ENCODE measurements at places on chromosomes 1 and 21. TPM values are rescaled to one million over a fixed set of nuclear protein-coding genes. Genes with fewer than 3 reads are reported as not detected.

Gene MCOLN3
- total RNA-seq, result 0.47 TPM

Gene RGS1
- not detected for total RNA-seq

Gene ABCA4
- 0.87 TPM for total RNA-seq

Gene FAM72C
- total RNA-seq, result 14.8 TPM

Gene RAB42
- total RNA-seq, result 2.2 TPM

Gene UBL4B
- not detected for total RNA-seq

Gene RAB29
- 6.0 TPM for total RNA-seq

Gene RGS13
- total RNA-seq, result not detected

Gene NBPF6
- total RNA-seq, result not detected

Gene CBR3
- total RNA-seq, result not detected

Gene RCSD1
- total RNA-seq, result 0.06 TPM

Gene NFIA
- 1.7 TPM for total RNA-seq

Gene SELP
- not detected for total RNA-seq

DNA sequence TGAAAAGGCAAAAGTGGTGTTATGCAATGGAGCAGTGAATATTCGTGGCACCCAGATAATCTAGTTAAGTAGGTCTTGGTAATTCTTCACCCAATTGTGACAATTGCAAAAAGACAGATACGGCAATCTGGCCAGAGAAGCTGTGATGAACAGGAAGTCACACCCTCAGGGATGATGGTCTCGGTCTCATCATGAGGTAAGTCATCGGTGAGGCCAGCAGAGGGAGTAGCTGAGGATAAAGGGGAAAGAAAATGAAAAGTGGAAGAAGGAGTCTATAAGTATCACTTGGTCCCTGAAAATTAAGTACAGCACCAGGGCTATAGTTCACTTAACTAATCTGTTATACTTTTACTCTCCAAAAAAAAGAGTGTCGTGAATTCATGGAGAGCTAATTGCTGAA lies 258.8 kb upstream of the NCAM2 start:
- DNase-seq, result peak; percentile 7

GRCh38 chr1:60906526-60906925 lies 175.8 kb upstream of the NFIA start:
- DNase-seq, result no peak

GRCh38 chr1:17825273-17826164 lies 70.4 kb downstream of the ACTL8 start:
- DNase-seq, result no peak

- DNase-seq, result no peak
These were observed 15.6 kb downstream of the PODN start for GRCh38 chr1:53077599-53077965.

DNA sequence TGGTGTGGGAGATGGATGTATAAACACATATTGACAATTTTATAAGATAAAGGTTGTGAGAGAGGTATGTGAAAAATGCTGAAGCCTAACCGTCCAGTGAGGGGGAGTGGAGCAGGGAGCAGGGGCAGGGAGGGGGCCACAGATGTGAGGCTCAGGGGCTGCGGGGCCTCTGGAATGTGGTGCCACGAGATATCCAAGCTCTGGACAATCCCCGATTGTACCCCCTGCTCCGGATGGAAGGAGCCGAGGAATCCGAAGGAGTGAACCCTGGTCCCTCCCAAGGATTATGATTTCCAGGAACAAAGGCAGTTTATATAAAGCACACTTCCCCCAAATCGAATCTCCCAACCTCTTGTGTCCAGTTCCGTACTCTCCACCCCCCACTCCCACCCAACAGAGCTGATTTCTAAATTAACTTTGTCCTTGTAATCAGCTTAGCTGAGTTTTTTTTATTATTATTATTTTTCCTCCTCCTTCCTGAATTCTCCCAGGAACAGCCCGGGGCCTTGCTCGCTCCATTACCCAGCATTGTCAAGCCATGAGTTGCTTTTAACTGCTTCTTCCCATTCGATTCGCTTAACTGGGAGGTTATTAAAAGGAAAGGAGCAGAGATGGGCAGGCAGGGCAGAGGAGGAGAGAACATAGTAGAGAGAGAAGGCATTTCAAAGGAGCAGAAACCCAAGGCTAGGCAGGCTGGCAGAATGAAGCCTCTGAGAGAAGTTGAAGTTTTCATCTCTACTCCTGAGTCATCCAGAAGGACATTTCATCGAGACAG lies 9.4 kb downstream of the KIRREL1 start:
- peak; percentile 90 for DNase-seq

- DNase-seq, result no peak
These were observed 12.3 kb downstream of the KCNA2 start for GRCh38 chr1:110593902-110594301.

DNA sequence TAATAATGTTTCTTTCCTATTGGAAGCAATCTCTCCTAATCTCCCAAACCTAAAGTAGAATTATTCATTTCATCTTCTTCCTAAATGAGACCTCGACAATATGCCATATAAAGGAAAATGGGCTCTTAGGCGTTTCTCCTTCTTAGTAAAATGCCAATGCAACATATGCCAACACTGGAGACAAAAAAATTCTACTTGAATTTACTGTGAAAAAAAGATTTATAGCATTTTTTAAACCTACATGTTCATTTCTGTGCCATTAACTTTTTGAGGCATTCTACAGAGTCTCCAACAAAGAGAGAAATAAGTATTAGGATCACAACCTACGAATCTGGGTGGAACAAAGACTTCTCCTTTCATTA lies 1.3 kb downstream of the WDR47 start:
- DNase-seq, result no peak

DNA sequence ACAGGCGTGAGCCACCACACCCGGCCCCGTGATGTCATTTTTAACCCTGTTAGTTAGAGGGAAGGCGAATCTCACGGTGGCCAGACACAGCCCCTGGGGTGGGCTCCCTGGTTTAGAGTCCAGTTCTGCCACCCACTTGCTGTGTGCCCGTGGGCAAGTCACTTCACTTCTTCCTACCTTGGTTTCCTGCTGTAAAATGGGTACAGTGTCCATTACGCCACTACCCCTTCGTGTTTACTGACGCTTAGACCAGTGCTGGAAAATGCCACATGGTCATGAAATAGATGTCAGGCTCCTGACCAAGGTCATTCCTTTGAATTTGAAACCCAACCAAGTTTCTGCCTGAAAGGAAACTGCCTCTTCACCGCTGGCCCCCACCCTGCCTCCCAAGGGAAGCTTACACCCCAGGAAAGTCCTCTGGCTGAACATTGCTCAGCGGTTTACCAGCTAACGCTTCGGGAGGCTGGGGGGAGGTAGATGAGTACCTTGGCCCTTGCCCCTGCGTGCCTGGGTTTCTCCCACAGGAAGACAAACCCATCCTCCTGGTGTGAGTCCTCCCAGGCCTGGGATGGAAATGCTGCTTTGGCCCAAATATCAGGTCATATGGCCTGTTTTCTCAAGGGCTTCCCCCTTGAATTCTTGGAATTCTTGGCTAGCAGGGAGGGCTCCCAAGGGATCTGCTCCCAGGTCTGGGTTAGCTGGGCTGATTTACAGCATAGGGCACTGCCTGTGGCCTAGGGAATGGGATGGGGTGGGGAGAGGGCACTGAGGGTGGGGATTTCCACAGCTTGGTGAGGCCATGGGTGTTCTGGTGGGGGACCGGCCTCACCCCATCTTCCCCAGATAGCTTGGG lies 7.6 kb upstream of the AADACL4 start:
- DNase-seq, result peak; percentile 50

DNA sequence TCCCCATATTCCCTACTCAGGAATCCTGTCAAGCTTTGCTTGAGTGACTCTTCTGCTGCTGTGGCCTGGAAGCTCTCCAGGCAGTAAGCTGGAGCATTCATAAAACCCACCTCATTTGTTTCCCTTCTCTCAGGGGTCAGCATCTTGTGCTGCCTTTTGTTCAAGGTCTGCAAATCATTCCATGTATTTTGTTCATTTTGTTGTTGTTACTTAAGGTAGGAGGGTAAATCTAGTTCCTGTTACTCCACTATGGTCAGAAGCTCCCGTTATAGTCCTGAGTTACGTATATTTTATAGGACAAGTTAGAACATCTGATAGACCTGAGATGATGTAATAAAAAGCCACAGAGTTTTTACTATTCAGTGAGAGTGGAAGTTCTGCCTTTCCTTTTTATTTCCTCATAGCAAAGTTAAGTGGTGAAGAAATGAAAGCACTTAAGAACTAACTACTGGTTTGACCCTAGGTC lies 9.9 kb downstream of the SYNJ1 start:
- DNase-seq, result peak; percentile 58

GRCh38 chr1:54956726-54957125 lies 23.7 kb upstream of the TMEM61 start:
- no peak for DNase-seq

DNA sequence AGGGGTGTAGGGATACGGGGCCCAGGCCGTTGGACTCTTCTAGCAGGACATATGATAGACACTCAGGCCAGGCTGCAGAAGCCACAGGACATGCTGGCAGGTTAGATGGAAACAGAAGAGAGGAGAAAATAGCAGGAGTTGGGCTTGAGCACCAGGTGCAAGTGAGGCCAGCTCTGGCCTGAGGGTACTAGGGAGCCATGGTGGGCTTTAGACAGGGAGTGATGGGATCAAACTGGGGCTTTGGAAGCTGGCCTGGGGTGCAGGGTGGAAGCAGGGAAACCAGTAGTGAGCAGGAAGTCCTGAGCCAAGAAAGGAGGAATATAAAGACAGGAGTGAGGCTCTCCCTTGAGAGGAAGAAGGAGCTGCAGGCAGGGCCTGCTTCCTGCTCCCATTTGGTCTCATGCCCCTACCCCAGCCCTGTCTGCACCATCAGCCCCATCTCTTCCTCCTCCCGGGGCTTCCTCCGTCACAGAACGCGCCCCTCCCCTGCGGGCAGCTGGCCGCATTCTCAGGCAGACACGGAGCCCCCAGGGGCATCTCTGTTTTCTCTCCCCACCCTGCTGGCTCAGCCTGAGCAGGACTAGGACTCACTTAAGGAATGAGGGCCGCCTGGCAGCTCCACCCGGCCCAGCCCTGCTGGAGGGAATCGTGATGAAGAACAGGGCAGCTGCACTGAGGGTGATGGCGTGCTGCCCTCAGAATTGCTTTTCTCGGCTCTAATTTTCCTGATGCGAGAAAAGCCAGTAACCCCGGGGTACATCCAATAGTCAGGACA lies 165.5 kb upstream of the TMEM51 start:
- no peak for DNase-seq

DNA sequence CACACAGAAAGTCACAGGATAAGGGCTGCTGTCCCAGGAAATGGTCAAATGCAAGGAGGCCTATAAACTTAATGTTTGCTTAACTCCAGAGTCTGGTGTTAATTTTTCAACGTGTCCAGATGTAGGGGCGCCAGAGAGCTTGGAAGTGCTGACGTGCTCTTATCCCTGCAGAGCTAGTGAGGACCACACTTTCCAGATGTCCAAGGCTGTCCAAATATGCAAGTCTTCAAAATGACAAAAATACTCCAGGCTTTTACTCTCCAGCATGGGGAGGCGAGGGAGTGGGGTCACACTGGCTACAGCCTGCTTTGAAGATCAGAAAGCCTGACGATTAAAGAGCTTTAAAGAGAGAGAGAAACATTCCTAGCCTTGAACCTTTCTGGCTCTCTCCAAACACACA lies 57.6 kb downstream of the ABCA4 start:
- DNase-seq, result peak; percentile 52

- no peak for DNase-seq
These were observed 550.3 kb downstream of the NUF2 start for GRCh38 chr1:163872067-163872466.

DNA sequence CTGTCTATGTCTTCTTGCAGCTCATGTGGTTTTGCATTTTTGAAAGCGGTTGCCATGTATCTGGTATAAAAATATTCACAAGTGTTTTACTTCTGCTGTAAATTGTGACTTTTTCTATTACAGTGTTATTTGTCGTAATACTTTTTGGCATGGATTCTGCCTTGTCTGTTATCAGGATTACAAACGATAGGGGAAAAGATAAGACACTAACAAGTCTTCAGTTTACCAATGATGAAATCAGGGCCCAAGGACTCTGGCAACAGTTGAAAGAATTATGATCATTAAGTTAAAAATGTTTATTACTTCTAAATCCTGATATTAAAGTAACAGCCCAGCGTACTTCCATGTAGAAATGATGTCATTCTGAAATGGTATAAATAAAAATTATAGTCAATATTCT lies 298.8 kb downstream of the KIF26B start:
- no peak for DNase-seq

DNA sequence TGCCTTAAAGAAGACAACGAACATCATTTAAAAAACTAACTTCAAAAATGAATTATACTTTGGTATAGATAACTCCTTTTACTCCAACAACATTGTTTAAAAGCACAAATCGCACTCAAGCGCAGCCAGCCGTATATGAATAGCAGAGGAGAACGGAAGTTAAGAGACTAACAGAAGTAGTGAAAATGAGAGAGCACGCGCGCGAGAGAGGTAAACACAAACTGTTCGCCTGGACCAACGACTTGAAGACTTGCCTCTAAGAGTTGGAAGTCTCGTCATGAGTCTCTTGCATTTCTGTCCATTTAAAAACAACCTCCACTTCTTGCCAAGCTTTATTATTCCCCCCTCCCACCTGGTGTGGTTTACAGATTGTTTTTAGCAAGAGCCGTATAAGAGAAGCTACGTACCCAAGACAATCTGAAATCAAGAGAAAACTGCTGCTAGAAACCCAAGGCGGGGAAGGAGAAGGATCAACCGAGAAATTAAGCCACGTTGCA lies 479 bp downstream of the SELENOF start:
- peak; percentile 45 for DNase-seq

DNA sequence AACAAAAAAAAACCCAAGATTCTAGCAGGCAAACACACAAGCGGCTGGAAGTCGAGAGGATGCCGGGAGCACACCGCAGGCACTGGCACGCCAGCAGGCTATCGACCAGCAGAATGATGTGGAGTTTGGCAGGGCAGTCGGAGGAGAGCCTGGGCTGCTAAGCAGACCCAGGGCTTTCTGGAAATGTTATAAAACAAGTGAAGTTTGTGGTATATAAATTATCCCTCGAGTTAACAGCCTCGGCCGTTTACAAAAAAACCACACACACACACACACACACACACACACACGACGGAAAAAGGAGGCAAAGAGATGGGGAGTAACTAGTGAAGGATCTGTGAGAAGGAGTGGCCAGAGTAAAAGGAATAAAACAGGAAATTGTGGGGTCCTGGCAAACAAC lies 87.2 kb upstream of the IVNS1ABP start:
- DNase-seq, result no peak

DNA sequence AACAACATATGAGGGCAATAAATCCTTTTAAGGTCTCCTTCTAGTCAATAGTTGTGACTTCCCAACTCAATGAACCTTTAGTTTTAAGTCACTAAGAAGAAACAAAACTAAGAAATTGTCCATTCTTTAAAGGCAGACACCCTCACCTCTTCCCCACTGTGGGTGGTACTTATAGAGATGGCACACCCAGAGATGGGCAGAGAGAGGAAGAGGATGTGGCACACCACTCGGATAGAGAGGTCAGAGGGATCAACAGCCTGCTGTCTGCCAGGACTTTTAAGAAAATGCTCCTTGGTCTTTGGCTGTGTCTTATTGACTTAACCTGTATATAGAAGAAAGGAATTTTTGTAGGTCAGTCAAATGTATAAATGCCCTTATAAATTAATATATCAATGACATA lies 45.1 kb downstream of the FASLG start:
- no peak for DNase-seq

Data from neural progenitor cell (in vitro differentiated cells).